ENCODE measurements at places on chromosomes 1 and 21.

- DNase-seq = no peak
Measured at GRCh38 chr1:218674280-218674773, 329.2 kb downstream of the TGFB2 start.

GRCh38 chr1:159802111-159802510 is at the start of gene FCRL6:
Gene FCRL6 (plus strand): TSS chr1:159802360. CDS start chr1:159802425, 65 bp downstream.
- DNase-seq = no peak

- DNase-seq = no peak
Measured at GRCh38 chr21:25244735-25245134, 362.5 kb downstream of the MRPL39 start.

DNA sequence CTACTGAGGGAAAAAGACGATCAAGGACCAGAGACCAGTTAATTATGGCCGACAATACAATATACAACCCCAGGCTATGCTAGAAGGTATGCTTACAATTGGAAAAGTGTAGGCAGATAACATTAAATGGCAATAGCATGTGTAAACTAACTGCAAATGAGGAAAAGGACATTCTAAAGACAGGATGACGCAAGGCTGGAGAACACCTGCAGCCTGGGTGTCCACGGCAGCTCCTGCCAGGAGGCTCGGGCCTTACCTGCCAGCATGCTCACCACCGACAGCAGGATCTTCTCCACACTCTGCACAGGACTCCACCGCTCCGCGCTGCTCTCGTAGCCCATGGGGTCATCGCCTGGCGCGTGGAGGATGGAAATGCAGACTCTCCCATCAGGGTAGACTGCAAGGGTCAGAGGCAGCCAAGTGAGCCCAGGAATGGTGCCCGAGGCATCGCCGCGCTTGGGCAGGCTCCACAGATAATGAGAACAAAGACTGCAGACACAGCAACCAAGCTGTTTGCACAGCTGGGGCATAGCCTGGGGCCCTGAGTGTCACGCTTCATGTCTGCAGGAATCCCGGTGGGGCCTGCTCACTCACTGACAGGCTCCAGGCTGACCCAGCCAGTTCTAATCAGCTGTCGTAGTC is 28.2 kb downstream of the UBE2G2 start:
- DNase-seq = no peak

DNA sequence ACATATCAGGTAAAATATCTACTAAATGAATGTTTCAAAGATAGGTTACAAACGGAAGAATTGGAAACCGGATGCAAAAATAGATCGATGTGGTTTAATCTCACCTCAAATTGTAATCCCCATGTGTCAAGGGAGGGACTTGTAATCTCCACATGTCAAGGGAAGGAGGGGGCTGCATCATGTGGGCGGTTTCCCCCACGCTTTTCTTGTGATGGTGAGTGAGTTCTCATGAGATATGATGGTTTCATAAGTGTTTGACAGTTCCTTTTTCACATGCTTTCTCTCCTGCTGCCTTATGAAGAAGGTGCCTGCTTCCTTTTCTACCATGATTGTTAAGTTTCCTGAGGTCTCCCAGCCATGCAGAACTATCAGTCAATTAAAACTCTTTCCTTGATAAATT is 408.7 kb upstream of the TMPRSS15 start:
- DNase-seq = no peak

GRCh38 chr1:230189341-230189740 is 122.3 kb downstream of the GALNT2 start:
- no peak for DNase-seq

DNA sequence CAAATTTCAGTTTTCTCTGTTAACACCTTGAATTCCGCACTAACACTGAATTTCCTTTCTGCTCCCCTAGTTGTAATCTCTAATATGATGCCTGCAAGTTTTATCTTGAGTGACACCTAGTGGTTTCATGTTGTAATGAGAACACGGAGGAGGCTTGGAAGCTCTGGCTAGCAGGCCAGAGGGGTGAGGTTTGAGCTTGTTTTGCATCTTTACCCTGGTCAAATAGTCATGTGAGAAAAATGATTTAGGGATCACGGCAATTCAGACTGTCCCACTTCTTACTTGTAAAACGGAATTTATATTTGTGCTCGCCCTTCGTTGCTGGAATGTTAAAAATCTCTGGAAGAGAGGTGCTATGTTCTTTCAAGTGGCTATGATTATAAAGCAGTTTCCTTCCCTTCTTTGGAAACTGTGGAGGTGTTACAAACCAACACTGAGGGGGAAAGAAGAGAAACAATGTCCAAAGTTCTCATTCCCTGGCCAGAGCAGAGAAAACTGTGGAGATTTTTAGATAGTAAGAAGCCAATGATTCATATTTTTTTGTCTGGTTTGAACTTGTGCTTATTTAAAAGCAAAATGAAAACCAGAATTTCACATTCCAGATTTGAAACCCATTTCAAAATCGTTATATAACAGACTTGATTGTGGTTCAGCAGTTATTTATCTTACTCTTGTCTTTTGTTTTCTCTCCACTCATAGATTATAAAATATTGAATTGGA is 5.3 kb upstream of the MROH9 start:
- peak; percentile 38 for DNase-seq

GRCh38 chr1:241992734-241993133 is 6.2 kb downstream of the MAP1LC3C start:
- no peak for DNase-seq

GRCh38 chr1:29753771-29754572 is 517.6 kb downstream of the PTPRU start:
- no peak for DNase-seq

GRCh38 chr1:10208537-10208936 is 1.8 kb upstream of the KIF1B start:
- DNase-seq = no peak

- no peak for DNase-seq
Measured at GRCh38 chr1:212713465-212714136, 14.0 kb upstream of the BATF3 start.

DNA sequence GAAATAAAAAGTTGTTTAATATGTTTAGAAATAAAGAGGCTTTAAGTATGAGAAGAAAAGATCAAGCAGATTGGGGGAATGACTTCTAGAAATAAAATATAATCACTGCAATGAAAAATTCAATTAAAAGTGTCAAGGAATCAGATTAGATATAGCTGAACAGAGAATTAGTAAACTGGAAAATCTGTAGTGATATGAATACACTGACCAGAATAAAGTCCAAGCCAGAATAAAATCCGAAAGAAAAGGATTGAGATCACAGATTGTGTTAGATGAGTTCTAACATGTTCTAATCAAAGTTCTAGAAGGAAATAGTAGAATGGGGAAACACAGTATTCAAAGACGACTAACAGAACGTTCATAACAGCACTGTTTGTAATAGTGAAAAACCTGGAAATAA is 73.1 kb upstream of the C1orf105 start:
- DNase-seq = no peak

DNA sequence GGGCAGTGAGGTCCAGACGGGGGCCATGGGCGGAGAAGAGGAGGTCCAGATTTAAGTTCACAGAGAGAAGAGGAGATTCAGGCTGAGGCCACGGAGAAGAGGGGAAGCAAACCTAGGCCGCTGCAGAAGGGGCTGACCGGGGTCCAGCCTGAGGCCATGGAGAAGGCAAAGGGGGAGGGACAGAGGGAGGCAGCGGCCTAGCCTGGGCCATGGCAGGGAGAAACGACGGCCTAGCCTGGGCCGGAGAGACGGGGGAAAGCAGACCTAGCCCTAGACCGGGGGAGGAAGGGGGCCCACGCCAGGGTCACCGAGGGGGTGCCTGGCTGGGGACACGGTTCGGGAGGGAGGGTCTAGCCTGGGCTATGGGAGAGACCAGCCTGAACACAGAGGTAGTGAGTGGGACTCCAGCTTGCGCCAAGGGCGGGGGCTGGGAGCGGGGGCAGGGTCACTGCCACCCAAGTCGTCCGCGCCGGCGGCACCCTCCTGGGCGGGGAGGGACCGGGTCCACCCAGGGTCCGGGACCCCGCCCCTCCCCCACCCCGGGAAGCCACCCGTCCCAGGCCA is 459 bp downstream of the CAPZB start:
- no peak for DNase-seq

DNA sequence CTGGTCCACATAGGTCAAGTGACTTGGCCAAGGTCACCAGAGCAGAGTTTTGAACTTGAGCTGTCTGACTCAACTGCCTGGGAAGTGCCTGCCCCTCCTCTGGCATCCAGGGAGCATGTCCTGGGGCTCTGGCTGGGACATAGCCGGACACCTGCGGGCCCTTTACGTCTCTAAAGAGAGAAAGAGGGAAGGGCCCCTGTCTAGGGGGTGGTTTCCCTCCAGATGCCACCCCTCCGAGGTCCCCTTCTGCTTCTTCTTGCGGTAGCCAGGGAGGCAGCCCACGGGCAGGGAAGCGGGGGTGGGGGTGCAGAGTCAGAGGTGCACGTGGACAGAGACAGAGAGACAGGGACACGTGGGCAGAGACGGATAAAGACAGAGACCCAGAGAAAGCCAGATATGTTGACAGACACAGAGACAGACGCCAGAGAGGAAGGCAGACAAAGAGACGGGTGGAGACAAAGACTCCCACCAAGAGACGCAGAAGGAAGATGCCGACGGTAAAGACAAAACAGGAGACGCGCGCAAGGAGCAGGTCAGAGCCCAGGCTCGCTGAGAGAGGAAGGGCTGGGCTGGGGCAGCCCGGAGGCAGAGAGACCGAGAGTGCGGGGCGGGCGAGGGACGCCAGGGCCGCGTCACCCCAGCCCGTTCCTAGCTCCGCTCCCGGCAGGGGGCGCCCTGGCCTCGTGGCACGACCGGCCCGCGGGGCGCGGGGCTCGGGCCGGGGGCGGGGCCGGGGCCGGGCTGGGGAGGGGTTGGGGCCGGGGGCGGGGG is 458 bp upstream of the ALPL start:
- DNase-seq = no peak
